ENCODE measurements at places on chromosomes 12 and 14.

GRCh38 chr12:66735275-66735674 lies 56.4 kb upstream of the GRIP1 start:
- DNase-seq = no peak

- no peak for DNase-seq
These were observed 137.2 kb upstream of the DHRS4 start for GRCh38 chr14:23816371-23816770.

DNA sequence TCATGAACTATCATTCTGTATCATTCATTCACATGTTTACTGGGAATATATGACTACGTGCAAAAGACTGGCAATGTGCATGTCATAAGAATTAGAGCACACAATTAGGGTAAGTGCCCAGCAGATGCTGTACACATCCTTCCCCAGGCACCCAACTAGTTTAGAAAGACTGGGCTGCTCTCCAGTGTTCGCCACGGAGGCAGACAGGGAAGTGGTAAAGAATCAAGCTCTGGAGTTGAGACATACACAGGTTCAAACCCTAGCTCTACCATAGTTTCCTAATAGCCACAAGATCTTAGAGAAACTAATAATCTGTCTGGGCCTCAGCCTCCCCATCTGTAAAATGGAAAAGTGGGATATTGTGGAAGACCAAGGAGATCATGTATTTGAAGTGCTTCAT lies 6.8 kb downstream of the TMCC3 start:
- no peak for DNase-seq

DNA sequence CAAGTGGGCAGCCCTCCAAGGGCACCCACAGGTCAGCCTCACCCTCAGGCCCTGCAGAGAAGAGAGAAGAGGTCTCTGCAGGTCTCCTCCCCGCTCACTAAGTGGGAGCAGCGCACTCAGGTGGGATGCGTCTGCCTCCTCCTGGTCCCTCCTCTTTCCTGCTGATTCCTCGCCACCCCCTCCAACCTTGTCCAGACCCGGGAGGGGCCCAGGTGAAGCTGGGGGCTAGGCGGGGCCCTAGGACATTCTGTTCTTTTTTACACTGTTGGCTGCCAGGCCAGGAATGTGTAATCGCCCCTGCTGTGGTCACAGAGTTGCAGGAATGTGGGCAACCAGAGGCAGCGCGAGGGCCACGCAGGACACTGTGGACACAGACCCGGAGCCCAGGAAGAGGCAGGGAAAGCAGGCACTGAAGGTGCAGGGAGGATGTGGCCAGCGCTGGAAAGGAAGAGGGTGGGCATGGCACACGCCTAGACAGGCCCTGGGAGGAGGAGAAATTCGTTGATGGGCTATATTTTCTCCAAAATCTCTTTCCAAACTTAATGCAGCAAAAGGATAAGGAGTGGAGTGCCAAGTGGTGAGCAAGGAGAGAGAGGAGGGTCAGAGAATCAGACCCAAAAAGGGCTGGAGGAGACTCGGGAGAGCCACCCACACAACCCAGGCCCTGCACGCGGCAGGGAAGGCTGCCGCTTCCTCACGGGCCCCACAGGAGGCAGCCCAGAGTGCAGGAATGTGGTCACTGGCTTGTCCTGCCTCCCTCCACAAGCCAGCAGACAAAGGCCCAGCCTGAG lies 911 bp upstream of the SCNN1A start:
- DNase-seq = no peak

DNA sequence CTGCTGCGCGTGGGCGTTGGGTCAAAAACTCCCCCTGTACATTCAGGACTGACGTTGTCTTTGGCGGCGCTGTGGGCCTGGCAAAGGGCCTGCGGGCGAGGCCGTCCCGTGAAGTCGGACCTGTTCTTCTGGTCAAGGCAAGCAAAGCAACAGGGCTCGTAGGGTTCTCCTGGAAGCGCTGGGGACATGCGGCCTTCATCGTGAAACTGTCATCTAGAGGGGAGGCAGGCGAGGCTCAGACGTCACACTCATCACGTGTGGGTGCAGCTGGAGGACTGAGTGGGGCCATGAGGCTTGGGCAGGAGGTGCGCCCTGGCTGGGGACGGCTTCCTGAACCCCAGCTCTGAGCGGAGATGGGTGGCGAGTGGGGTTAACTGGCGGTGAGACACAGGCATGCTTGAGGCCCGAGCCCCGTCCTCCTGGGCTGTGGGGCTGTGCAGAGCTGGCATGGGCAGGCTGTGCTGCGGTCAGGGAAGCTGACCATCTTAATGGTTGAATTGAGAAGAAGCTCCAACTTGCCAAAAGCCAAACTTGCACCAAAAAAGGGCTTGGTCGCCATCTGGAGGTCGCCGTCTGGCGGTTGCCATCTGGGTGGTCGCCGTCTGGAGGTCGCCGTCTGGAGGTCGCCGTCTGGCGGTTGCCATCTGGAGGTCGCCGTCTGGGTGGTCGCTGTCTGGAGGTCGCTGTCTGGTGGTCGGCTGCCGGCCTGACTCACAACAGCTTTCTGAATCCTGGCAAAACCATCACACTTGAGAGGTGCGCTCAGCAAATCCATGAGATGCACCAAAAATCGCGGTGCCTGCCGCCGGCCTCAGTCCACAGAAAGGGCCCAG lies 66.2 kb downstream of the NOC4L start:
- DNase-seq = no peak

DNA sequence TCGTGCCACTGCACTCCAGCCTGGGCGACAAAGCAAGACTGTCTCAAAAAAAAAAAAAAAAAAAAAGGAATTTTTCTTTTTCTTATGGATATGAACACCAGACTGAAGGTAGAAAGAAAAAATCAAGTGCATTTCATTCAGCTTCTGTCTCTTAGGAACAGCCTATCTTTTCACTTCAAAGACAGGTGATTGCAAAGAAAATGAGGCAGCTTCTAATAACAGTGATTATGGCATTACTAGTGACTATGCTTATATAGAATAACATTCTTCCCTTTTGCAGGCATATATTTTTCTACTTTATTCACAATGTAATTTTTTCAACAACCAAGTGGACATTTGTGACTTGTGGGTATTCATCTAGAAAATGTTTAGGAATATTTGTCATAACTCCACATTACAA lies 295.5 kb upstream of the ATXN7L3B start:
- no peak for DNase-seq

GRCh38 chr14:75274899-75275569 lies 3.6 kb upstream of the FOS start:
- no peak for DNase-seq

- no peak for DNase-seq
These were observed 75.5 kb downstream of the FAR2 start for GRCh38 chr12:29224572-29224971.

All from stimulated activated CD4-positive, alpha-beta T cell treated with anti-CD3 and anti-CD28 coated beads, TNF-alpha, amount 100 ng/mL, for 48 hours (primary cell).